ENCODE measurements at places on chromosomes 7 and 10.

DNA sequence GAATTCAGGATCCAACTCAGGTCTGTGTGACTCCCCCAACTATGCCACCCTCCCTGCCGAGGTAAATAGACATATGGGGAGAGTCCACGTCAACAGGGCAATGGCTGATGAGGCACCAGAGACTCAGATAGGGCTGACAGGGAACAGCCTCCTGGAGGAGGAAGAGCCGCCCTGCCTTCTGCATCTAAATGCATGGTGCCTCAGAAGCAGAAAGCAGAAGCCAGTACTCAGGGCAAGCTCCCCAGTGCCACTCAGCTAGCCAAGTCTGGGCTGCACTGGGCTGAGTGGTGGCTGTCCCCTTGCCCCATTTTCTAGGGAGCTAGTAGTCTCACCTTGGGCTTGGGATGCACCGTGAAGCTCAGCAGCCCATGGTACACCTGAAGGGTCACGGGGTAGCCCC, 11.0 kb downstream of the RRP12 start:
- DNase-seq = no peak

DNA sequence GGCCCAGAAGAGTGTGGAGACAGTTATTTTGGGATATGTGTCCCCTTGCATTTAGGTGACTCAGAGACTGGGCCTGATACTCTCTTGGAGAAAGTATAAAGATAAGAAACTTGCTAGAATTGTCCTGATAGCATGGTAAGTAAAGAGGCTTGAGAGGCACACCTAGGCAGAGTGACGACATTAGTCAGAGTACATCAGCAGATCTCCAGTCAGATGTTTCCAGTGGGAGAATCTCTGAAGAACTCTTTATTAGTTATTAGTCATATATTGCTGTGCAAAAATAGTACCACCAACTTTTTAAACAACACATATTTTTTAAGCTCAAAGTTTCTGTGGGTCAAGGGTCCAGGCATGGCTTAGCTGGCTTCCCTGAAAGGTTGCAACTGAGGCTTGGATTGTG, 182.6 kb downstream of the NEBL start:
- DNase-seq = no peak

DNA sequence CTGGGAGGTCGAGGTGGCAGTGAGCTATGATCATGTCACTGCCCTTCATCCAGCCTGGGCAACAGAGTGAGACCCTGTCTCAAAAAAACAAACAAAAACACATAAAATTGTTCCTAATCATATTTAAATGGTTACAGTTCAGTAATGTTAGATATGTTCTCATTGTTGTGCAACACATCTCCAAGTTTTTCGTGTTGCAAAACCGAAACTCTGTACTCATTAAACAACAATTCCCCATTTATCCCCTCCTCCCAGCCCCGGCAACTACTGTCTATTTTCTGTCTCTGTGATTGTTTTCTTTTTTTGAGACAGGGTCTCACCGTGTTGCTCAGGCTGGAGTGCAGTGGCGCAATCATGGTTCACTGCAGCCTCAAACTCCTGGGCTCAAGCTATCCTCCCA, 16.1 kb upstream of the PRXL2A start:
- no peak for DNase-seq

GRCh38 chr10:97090644-97091043, 95.1 kb downstream of the SLIT1 start:
- no peak for DNase-seq

DNA sequence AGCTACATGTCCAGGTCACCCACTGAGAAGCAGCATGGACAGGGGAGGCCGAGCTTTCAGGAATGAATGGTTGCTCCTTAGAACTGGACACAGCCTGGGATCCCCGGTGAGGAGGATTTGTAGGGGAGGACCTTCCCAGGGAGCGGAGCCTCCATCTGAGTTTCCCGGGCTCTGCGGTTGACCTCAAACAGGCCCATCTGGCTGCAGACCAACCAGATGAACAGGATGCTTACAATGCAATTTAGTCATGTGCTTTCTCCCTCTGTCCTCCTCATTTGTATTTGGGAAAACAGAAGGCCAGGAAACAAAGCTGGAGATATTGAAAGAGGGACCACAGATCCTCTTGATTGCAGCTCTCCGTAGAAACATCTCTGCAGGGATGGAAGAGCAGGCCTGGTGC, 104.8 kb downstream of the EMX2 start:
- DNase-seq = no peak

DNA sequence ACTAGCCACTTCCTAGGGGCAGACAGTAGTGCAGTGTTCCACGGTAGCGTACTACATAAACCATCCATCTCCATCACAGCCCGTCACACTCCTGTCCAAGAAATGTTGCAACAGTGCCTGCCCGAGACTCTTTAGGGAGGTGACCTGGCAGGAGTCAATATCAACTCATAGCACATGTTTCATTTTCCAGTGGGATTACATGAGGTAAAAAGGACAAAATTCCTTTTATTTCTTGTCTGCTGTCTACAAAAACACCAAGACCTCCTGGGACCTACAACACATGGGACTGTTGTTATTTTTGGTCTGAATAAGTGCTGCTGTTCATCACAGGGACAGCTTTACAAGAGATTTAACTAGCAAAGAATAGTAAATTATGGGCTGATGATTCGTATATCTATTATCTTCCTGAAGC, 99.9 kb downstream of the MPP7 start:
- DNase-seq = no peak

DNA sequence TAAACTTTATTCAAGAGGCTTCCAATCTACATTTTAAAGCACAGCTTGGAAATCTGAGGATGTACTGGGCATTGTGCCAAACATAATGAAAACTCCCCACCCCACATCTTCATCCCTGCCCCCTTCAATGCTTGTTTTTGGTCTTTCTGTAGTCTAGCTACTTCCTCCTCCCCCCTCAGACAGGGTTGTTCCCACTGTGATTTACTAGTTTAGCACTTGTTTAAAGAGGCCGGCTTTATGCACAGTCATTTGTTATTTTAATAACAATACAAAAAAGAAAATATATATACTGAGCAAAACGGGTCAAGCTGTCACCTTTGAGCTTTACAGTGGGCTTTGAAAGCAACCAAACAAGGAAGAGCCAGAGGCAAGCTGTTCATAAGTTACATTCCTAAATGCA, 132.6 kb downstream of the CHRM2 start:
- no peak for DNase-seq

DNA sequence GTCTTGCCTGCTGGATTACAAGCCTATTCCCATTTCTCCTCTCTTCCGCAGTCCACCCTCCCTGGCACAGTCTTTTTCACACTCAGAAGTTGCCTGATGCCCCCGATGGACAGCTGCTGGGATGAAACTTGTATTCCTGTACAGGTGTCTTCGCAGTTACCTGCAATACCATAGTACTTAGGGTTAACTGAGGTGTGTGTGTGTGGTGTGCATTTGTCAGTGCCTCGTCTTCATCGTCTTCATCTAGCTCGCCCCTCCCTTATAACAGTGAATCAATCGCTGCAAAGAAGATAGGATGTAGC, 11.0 kb downstream of the NXPH1 start:
- no peak for DNase-seq

DNA sequence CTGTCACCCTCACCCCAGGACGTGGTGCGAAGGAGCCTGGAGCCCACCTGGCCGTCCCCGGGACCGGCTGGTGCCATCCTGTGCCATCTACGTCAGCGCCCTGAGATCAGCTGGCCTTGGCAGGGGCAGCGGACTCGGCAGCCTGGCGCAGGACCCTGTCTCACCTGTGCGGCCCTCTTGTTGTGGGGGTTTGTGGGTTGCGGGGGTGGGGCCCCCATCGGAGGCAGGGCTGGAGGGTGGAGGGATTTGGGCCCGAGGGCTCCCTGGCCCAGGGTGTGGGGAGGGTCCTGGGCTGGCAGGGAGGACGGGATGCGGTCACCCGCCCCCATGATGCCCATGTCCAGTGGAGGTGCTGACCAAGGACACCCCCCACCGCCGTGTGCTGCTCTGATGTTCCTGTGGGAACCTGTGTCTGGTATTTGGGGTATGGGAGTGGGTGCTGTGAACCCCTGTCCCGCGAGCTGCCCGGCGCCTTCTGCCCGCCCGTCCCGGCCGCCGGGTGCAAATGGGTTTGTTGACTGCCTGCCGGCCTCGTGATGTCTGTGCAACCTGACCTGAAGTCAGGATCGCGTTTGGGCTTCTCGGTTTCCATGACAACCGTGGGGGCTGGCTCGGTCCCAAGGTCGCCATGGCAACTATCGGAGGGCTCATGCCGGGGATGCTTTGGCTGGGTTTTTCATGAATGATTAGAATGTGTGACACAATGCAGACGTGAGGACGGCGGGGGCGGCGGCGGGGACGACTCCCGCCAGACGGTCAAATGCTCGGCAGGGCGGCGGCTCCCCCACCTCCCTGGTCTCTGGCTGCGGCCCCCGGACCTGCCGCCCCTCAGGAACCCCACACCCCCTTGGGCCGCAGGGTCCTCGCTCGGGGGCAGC, 7.3 kb downstream of the MAFK start:
- DNase-seq = no peak

DNA sequence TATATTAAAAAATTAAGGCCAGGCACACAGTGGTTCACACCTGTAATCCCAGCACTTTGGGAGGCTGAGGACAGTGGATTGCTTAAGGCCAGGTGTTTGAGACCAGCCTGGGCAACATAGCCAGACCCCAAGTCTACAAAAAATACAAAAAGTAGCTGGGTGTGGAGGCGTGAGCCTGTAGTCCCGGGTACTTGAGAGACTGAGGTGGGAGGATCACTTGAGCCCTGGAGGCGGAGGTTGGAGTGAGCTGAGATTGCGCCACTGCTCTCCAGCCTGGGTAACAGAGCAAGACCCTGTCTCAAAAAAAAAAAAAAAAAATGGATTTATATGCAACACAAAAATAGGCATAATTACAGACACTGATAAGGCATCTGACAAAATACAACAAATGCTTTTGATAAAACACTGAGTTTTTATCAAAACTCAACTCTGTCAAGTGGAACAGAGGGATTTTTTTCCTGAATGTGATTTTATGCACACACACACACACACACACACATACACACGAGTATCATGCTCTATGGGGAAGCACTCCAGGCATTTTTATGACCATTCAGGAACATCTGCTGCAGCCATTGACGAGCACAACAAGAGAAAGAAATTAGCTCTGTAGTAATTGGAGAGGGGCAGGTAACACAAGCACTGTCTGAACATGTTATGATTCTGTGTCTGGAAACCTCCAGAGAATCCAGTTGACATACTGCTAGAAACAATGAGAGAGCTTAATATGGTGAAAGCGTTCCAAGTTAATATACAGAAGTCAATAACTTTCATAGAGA, 193.1 kb downstream of the WDR37 start:
- DNase-seq = no peak

- no peak for DNase-seq
Measured at GRCh38 chr10:89593043-89593442, 52.0 kb downstream of the PANK1 start.

DNA sequence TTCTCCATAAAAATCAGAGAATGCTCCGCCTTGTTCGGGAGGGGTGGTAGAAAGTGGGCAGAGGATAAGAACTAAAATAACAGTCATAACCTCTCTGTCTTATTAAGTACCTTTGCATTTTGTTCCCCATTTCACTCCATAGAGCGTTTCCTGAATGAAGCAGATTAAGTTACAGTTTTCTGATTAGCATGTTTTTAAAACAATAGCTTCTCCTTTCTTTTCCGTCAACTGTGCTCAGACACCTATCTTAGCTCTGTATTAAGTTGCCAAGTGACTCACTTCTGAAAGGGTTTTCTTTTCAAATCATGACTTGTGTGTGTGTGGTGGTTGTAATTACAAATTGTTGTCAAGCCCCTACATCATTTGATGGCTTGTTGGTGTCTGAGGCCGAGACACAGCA, 1.4 kb downstream of the HABP2 start:
- DNase-seq = peak; percentile 59

GRCh38 chr7:47782022-47782421, 166.2 kb downstream of the PKD1L1 start:
- no peak for DNase-seq

DNA sequence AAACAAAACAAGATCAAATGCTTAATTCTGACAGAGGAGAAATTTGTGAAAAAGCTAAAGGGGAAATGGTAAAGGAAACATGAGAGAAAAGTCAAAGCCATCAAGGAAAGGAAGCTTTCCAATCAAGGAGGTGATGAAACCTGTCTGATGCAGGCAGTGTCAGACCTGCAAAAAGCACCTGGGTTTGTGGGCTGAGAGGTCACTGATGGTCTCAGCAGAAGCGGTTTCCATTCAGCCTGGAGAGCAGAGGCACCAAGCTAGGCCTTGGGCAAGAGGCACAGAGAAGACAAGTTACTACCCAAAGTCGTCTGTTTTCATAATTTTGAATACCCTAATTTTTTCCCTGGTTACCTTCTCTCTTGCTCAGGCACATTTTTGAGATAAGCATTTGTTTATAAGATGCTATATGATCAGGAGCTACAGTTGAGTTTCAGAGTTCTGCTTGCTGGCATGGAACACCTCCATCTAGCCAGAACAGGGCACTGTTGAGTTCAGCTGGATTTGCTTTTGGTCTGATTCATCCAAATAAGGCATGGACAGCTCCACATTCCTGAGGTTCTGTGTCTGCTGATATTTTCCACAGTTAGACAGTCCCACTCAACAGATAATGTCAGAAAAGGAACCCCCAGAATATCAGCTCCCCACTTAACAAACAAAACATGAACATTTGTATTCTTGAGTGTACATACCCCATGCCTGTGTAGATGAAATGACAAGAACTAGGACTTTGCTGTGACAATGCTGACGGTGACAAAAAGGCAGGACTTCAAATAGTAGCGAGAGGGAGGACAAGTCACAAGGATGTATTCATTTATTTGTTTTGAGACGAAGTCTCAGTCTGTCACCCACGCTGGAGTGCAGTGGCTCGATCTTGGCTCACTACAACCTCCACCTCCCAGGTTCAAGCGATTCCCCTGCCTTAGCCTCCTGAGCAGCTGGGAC, 4.9 kb upstream of the PPIA start:
- DNase-seq = no peak

GRCh38 chr7:80552031-80552694, 40.3 kb upstream of the GNAT3 start:
- DNase-seq = no peak

DNA sequence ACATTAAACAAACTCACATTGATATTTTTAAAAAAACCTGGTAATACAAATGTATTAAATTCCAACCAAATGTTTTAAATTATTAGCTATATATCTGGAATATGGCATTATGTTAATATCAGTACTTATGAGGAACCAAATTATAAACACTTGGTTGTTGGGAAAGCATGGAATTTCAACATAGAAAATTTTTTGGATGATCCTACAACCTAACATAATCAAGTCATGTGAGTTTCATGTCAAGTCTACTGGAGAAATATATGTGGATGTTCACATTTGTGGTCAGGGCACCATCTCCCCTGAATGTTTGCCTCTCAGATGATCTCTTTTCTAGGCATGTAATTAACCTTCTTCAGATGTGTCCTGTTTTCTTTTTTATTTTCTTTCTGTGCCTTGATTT, 5.2 kb upstream of the POT1 start:
- DNase-seq = no peak

GRCh38 chr10:5831446-5831782, 18.2 kb upstream of the GDI2 start:
- no peak for DNase-seq

- no peak for DNase-seq
Measured at GRCh38 chr10:16792675-16793074, 24.5 kb downstream of the RSU1 start.

- DNase-seq = no peak
Measured at GRCh38 chr7:117188376-117188775, 134.5 kb downstream of the WNT2 start.

GRCh38 chr10:24091256-24091655, 117.7 kb upstream of the KIAA1217 start:
- no peak for DNase-seq

- DNase-seq = no peak
Measured at GRCh38 chr7:115145512-115145911, 223.6 kb downstream of the MDFIC start.

GRCh38 chr10:48251525-48252353, 22.8 kb downstream of the FRMPD2 start:
- DNase-seq = no peak

All from KBM-7 (cell line).